ENCODE measurements at places on chromosomes 13 and 19. TPM values are rescaled to one million over a fixed set of nuclear protein-coding genes. Genes with fewer than 3 reads are reported as not detected.

DNA sequence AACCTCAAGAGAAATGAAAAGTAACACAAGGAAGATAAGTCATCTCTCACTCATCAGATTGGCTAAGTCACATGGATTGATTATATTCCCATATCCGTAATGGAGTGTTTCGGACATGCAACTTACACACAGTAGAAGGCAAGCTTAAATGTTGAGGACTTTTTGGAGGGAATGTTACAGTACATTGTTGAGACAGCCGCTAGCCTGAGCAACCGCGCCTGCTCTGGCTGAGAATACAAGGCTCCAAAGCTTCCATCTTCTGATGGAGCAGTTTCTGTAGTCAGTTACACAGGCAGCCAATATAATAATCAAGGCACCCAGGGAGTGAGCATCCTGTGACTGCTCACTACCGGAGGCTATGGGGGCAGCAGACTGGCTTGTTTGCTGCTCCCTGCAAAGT lies 1.0 kb upstream of the CRYL1 start:
- H3K4me3 ChIP-seq = peak overlapping the region; percentile 93
- peaks cover 21% of the 10 kb centered on the region for H3K4me1 ChIP-seq
- peaks cover 4% of the 10 kb centered on the region for H3K36me3 ChIP-seq
- H3K27me3 ChIP-seq = no peaks in the 10 kb centered on the region
- peak overlapping the region; percentile 68 for H3K27ac ChIP-seq
- DNase-seq = no peak

DNA sequence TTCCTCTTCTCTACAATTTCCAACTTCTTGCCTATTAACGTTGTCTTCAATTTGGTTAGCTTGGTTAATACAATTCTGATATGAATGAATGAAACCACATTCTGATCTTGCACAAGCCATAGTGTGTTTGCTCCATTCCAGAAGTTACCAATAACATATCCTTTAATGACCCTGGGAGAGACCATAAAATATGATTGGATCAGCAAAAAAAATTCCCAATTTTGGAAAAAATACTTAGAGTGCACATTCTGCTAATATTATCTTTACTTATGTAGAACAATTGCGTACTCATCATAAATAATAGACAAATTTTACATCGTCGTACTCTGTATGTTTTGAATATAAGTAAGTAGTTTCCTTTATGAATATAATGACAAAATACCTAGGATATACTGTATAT lies 117.2 kb downstream of the SLITRK5 start:
- DNase-seq = no peak
- H3K36me3 ChIP-seq = no peaks in the 10 kb centered on the region
- no peak overlapping the region for H3K4me3 ChIP-seq
- H3K4me1 ChIP-seq = no peaks in the 10 kb centered on the region
- H3K27me3 ChIP-seq = no peaks in the 10 kb centered on the region

DNA sequence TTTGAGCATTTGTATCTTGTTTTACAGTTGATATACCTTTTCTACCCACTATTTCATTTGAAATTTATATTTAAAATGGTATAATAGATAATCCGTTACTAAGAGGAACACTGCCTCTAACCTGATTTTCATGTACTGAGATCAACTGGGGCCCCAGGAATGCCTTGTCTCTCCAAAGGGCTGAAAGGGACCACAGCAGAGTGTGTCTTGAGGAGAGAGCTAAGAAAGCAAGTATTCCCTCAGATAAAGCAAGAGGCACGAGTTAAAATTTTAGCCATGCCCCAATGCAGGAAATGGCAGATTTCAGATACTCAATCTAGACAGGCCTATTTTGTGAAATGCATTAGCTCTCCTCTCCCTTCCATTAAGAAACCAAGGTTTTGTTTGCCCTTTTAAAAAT lies 10.7 kb downstream of the UQCRFS1 start:
- peaks cover 37% of the 10 kb centered on the region for H3K36me3 ChIP-seq
- no peaks in the 10 kb centered on the region for H3K4me1 ChIP-seq
- no peak overlapping the region for H3K27ac ChIP-seq
- H3K4me3 ChIP-seq = no peak overlapping the region
- no peaks in the 10 kb centered on the region for H3K27me3 ChIP-seq

DNA sequence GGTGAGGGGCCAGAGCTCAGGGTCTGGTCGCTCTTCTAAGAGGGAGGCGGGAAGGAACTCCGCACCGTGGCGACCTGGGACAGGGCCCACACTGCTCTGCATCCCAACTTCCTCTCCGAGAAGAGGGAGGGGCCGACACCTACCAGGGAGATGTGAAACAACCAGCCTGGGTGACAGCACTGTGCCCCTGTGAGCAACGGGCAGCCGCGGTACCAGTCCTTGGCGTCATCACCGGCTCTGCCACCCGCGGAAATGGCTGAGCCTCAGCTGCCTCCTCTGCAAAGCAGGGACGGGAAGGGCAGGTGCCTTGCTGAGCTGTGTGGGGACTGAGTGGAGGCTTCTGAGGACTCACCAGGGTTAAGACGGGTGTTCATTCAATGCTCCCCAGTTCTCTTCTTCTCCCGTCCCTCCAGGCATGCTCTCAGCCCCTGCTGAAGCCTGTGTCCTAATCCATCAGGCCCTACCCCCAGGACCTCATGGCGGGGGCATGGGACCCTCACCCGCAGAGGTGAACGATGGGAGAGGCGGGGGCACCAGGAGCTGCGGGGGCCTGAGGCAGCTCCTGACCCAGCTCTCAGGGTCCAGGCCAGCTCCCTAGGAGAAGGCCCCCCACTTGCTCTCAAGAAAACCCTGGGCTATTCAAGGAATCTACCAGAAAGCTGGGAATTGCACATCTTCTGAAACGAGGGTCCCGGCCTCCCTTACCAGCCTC lies 9.3 kb downstream of the ZNF787 start:
- DNase-seq = no peak
- H3K36me3 ChIP-seq = peaks cover 27% of the 10 kb centered on the region
- no peak overlapping the region for H3K4me3 ChIP-seq
- no peaks in the 10 kb centered on the region for H3K27me3 ChIP-seq

DNA sequence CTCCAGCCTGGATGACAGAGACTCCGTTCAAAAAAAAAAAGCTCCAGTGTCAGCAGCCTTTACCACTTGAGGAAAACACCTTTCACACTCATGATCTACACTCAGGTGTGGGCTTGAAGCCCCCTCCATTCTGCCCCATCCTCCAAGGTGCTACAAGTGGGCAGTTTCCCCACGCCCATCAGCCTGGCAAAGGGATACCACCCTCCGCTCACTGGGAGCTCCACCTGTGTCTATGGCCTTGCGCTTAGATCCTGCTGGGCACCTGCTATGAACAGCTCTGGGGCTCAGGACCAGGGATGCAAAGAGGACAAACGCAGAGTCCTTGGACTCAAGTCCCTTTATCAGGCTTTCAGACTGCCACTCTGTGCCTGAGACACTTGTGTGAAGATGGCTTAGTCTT lies 127.8 kb downstream of the CRYL1 start:
- no peak overlapping the region for H3K27ac ChIP-seq
- no peak for DNase-seq
- no peaks in the 10 kb centered on the region for H3K36me3 ChIP-seq
- no peak overlapping the region for H3K4me3 ChIP-seq
- H3K27me3 ChIP-seq = no peaks in the 10 kb centered on the region

DNA sequence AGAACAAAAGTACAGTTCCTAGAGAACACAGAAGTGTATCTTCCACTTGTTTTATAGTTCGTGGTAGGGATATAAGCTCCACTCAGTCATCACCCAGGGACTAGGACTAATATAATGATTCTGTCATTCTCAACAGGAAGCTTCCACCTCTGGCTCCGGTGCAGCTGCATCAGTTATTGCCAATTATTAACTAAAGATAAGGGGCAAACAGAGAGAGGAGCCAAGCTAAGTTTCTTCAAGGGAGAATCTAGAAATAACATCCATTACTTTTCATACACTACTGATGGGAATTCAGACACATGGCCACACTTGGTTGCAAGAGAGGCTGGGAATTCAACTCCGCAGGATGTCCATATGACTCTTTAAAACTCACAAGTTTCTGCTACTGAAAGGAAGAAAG lies 917.9 kb downstream of the OLFM4 start:
- H3K4me1 ChIP-seq = no peaks in the 10 kb centered on the region
- DNase-seq = no peak
- no peaks in the 10 kb centered on the region for H3K36me3 ChIP-seq
- no peak overlapping the region for H3K4me3 ChIP-seq
- H3K27ac ChIP-seq = no peak overlapping the region
- no peaks in the 10 kb centered on the region for H3K27me3 ChIP-seq

- H3K4me3 ChIP-seq = no peak overlapping the region
- H3K4me1 ChIP-seq = peaks cover 21% of the 10 kb centered on the region
- peak overlapping the region; percentile 45 for H3K27ac ChIP-seq
- H3K36me3 ChIP-seq = no peaks in the 10 kb centered on the region
- no peak for DNase-seq
Observed at GRCh38 chr13:60572003-60572798, 175.2 kb downstream of the TDRD3 start.

GRCh38 chr19:45767410-45767880 lies 1.6 kb downstream of the SIX5 start:
- H3K27me3 ChIP-seq = no peaks in the 10 kb centered on the region
- peak overlapping the region; percentile 67 for H3K4me3 ChIP-seq
- DNase-seq = peak; percentile 77
- peaks cover 26% of the 10 kb centered on the region for H3K36me3 ChIP-seq
- peaks cover 42% of the 10 kb centered on the region for H3K4me1 ChIP-seq

DNA sequence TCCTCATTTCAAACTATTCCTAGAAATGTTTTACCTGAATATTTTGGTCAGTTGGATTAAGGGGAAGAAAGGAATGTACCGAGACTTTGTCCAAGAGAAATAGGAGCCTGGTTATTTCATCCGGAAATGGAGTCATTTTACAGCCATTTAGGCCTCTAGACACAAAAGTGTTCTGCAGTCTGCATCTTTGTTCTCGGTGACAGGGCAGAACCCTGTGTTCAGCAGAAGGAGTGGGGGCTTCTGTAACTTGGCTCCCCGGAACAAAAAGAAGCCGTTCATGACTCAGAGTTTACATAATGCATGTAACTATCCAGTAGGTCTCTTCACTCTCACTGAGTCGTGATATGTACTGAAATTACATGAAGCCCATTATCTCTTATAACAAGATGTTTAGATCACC lies 21.6 kb upstream of the FNDC3A start:
- no peak overlapping the region for H3K4me3 ChIP-seq
- H3K36me3 ChIP-seq = no peaks in the 10 kb centered on the region
- H3K27me3 ChIP-seq = no peaks in the 10 kb centered on the region
- peak; percentile 37 for DNase-seq

- H3K27me3 ChIP-seq = no peaks in the 10 kb centered on the region
- no peaks in the 10 kb centered on the region for H3K4me1 ChIP-seq
- DNase-seq = no peak
- H3K27ac ChIP-seq = no peak overlapping the region
Observed at GRCh38 chr13:84466461-84466860, 584.2 kb upstream of the SLITRK1 start.

GRCh38 chr13:93603043-93603442 lies 376.4 kb downstream of the GPC6 start:
- H3K27ac ChIP-seq = peak overlapping the region; percentile 50
- H3K4me3 ChIP-seq = no peak overlapping the region
- H3K4me1 ChIP-seq = peaks cover 15% of the 10 kb centered on the region
- H3K36me3 ChIP-seq = no peaks in the 10 kb centered on the region
- H3K27me3 ChIP-seq = no peaks in the 10 kb centered on the region
- DNase-seq = peak; percentile 96

DNA sequence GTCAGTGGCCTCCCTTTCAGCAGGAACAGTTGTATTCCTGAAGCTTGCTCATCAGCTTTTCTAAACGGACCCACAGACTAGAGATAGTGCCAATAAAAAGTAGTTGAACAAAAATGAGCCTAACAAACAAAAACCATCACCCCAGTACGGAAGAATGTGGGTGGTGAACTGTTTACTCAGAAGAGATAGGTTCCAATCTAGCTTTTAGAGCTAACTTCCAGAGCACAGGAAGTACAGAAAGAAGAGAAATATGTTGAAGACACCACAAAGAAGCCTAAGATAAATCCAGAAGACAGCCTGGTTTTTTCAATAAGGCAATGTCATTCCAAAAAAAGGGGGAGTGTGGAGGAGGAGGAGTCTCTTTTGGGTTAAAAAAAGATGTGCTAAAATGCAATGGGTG lies 2.8 kb upstream of the LMO7 start:
- peak overlapping the region; percentile 8 for H3K27ac ChIP-seq
- DNase-seq = peak; percentile 91
- no peaks in the 10 kb centered on the region for H3K27me3 ChIP-seq
- peaks cover 26% of the 10 kb centered on the region for H3K4me1 ChIP-seq

- H3K27me3 ChIP-seq = no peaks in the 10 kb centered on the region
- DNase-seq = no peak
- H3K36me3 ChIP-seq = no peaks in the 10 kb centered on the region
- H3K4me1 ChIP-seq = peaks cover 20% of the 10 kb centered on the region
Observed at GRCh38 chr13:44629465-44630183, 53.5 kb upstream of the TSC22D1 start.

- H3K27ac ChIP-seq = no peak overlapping the region
- H3K4me1 ChIP-seq = no peaks in the 10 kb centered on the region
- no peaks in the 10 kb centered on the region for H3K36me3 ChIP-seq
Observed at GRCh38 chr13:103324641-103325040, 258.4 kb upstream of the SLC10A2 start.

GRCh38 chr13:109389892-109390345 lies 396.5 kb downstream of the IRS2 start:
- H3K4me1 ChIP-seq = peaks cover 26% of the 10 kb centered on the region
- no peak overlapping the region for H3K4me3 ChIP-seq
- no peak for DNase-seq
- peak overlapping the region; percentile 0 for H3K27ac ChIP-seq

The TTC9B gene
- not detected for total RNA-seq

The TEX101 gene
- not detected for total RNA-seq

The EID2B gene
- 6.4 TPM for total RNA-seq

The CCNA1 gene
- total RNA-seq = 0.39 TPM

Data from SJSA1 (cell line).